Occipital lobe (tissue), 3 donors: ENCODE measurements at places on chromosomes 1 and 21.

- no peak for DNase-seq
Observed at GRCh38 chr1:236214761-236215160, 67.0 kb downstream of the ERO1B start.

DNA sequence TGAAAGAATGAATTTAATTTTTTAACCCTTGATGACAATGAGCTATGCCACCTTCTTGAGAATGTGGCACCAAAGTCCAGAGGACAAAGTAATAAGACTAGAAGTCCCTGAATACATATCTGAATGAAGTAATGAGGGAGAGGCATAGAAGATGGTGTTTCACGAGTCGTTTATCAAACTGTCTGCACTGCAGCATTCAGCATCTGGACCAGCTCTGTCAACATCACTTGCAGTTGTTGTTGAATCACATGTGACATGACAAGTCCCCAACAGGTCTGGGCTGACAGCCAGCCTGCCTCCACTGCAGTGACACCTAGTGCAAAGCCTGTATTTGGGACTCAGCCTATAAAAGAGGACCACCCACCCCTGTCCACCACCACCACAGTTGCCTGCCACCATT, 17.3 kb upstream of the GALNT2 start:
- DNase-seq, result no peak

DNA sequence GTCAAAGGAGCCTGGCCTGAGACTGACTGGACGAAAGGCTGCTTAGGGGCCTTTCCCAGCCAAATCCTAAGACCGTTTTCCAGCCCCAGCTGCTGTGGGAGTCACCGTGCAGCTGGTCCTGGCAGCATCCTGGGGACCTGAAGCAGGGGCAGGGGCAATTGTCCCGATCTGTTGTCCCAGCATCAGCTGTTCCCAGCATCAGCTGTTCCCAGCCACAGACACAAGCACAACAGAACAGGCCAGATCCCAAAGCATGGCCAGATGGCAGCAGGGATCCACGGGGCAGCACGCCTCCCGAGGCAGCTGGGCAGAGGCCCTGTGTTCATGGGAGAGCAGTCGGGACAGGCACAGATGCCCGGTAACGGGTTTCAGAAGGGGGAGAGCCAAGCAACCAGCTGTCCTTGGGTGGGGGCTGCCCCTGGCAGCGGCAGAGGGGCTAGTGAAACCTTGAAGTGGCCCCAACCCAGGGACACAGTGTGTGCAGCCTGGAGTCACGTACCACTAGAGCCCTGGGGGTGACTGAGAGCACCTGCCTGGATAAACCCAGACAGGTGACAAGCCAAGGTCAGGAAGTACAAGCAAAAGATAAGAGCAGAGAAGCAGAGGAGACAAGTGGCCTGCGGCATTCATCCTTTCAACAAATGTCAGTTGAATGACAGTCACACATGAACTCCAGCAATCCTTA, 13.3 kb downstream of the CELA2B start:
- DNase-seq, result no peak

DNA sequence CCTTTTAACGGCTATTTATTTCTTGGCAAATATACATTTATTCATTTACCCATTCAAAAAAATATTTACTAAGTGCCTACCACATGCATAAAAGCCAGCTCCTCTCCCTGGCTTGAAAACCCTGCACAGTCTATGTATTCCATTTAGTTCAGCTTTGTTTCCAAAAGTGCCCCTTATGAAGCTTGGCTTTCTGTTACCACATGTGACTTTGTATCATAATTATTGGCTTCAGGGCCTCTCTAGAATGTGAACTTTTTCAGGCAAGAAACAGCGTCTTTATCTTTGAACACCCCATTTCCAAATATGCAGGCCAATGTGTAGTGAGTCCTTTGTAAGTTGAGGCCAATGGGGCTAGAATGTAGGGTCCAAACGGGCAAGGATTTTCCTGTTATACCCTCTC, 69.4 kb downstream of the CACHD1 start:
- DNase-seq, result no peak

- no peak for DNase-seq
Observed at GRCh38 chr21:26572702-26573381, at the start of gene CYYR1. Gene CYYR1 (minus strand): TSS chr21:26573286. CDS start chr21:26572940, 346 bp downstream.

- DNase-seq, result no peak
Observed at GRCh38 chr1:212760126-212760823, 31.3 kb downstream of the NSL1 start.

- peak; percentile 55 for DNase-seq
Observed at GRCh38 chr21:38804789-38805327, 871 bp upstream of the ETS2 start.

DNA sequence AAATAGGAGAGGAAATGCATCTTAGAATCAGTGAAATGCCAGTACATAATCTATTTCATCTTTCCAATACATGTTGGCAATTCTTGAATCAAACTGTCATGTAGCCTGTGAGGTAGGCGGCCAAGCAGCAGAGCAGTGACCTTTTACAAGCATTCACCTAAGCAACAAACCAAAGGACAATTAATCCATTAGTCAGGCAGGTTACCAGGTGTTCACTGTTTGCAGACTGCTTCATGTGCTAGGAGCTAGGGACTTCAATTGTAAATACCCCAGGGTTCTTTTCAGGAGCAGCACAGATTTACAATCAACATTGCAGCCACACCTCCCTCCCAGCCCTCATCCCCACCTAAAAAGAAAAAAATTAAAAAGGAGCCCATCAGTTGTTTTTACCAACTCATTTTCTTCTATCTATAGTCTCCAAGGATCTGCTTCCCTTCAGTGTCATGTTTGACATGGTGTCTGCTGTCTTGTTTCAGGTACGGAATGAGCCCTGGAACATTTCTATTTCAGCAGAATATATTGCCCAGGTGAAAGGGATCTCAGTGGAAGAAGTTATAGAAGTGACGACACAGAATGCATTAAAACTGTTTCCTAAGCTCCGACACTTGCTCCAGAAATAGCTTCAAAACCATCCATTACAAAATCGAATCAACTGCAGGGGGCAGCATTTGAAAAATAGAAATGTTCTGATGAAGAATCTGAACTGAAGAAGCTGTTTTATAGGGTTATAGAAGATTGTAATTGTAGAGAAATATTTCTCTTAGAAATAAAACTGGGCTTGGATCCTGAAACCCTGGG, 23.0 kb downstream of the TATDN3 start:
- DNase-seq, result no peak

GRCh38 chr1:31483012-31483946, 70.3 kb downstream of the SERINC2 start:
- DNase-seq, result no peak

DNA sequence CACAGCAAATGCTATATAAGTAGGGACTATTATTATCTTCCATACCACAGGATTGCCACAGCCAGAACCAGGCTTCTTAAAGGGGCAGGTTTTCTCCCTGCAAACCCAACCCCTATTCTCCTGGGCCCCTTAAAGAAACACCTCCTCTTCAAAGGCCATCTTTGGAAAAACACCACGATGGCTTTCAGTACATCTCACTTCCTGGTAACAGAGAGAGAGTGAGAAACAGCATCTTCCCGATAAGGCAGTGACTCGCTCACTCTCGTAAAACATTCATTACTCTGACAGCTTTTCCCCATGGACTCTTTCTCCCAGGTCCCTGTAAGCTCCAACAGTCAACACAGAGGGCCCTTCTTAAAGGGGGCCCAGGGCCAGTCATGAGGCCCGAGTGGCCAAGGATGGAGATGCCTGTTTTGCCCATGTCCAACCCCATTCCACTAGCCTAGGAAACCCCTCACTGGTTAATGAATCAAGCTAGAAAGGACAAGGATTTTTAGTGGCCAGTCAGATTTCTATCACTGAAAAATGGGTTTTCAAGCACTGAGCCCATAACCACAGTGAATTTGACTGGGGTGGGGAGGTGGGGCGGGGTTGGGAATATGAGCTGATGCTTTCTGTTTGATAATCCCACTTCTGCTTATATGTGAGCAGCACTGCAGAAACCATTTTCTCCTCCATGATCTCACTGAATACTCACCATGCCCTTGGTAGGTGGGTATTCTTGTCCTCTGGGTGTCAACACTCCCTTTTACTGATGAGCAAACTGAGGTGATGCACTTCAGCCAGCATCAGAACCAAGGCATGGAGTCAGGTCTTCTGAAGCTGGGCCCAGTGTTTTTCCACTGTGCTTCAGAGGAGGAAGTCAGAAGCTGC, 3.6 kb upstream of the NAV1 start:
- DNase-seq, result no peak

- DNase-seq, result no peak
Observed at GRCh38 chr1:38577937-38578270, 281.7 kb downstream of the RRAGC start.

DNA sequence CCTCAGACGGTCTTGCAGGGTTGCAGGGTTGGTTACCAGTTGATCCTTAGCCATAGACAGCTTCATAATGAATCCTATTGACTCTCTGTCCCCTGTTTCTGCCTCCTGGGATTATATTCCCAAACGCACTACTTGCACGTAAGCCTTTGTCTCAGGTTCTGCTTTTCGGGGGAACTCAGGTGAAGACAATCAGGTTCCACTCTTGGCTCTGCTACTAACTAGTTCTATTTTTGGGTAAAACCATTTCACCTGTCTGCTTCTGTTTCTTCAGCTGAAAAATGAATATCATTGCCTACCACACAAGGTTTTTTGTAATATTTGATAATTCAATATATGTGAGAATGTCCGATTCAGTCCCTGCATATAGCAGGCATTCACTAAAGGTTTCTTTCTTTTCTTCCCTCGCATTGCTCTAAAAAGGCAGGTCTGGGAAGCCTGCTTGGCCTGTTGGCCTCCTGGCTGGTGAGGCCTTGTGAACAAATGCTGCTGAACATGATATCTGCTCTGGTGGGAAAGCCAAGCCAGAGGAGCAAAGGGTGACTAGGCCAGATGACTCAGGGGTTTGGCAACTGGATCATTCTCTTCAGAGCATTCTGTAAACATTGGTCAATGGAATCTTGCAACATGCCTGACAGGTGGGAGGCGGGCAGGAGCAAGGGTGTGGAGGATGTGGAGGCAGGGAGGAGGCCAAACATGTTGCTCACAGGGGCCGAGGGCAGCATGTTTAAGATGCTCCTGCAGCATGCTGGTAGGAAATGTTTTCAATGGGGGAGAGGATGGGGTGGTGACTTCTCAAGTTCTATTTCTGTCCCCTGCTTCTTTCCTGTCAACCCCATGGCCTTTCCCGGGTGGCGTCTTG, 23.8 kb downstream of the IER5 start:
- no peak for DNase-seq

- no peak for DNase-seq
Observed at GRCh38 chr1:164783778-164784555, 225.0 kb downstream of the PBX1 start.

DNA sequence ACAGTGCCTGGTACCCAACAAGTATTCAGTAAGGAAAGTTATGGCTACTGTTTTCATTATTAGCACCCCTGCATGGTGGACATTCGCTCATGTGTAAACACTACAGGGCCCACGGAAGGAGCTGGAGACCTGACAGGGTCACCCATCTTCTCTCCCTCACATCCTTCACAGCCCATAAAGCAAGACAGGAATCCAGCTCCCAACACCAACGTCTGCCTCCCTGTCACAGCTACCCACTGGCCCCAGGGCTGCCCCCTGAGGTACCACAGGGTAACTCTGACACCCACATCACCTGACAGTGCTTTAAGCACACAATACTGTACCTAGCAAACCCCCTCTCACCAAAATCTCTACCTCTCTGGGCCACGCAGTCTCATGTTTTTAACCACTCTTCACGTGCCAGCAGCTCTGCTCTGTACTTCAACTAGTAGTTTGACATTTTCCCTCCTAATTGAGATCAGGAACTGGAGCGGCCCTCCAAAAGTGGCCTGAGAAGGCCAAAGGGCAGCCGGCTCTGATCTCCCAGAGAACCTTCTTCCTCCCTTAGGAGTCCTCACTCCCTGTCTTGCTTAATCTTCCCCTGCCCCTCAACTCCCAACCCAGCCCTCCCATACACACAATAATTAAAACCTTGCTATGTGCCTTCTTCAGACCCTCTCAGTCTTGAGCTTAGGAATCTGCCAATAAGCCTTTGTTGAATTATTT, 76.8 kb downstream of the CD34 start:
- DNase-seq, result no peak

DNA sequence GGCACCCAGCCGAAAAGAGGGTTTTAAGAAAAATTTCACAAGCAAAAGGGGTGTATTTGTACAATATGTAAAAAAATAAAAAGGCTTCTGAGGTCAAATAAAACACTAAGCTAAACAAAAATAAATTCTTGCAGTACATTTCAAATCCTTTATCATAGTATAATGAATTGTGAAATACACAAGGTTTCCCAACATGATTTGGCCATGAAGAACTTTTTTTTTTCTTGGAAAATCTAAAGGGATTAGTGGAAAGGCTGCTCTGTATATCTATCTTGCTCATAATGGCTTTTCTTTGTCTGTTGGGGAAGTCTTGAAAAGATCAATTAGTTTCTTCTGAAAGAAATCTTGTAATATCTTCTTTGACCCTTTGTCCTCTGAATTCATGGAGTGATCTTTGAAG, 593.4 kb downstream of the PLPP3 start:
- DNase-seq, result no peak

- no peak for DNase-seq
Observed at GRCh38 chr1:184472136-184472535, 85.3 kb downstream of the C1orf21 start.

- no peak for DNase-seq
Observed at GRCh38 chr1:13492711-13493110, 21.1 kb downstream of the LRRC38 start.

DNA sequence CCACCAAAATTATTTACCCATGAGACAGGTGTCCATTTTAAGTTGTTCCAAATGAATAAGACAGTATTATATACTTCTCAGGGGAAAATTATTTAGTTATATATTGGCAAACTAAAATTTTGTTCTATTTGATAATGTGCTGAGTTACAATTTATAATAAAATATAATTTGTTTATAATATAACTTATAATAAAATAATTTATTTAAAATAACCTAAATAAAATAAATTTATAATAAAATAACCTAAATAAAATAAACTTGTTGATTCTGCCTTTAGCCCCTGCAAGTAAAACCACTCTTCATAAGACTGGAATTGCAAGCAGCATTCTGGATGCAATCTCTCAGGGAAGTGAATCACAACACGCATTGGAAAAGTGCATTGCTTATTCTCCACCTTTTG, 69.6 kb downstream of the RAVER2 start:
- DNase-seq, result no peak

DNA sequence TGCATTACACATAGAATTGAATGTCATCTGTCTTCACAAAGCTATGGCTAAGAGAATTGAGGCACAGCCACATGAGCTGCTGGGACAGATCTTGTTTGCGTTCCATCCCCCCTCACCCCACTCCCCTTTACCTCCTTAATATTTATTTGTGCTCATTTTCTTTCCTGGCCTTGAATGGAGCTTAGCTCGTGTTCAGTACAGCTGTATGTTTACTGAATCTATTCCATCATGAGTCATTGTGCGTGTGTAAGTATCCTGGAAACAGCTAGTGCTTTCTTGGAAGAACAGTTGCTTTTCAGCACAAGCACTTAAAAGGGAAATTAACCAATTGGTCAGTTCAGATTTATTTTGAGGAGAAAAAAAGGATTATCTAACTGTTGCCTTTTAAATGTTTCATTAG, 14.7 kb downstream of the PROX1 start:
- DNase-seq, result no peak

GRCh38 chr1:112625696-112626095, 6.1 kb downstream of the CAPZA1 start:
- DNase-seq, result no peak

- DNase-seq, result no peak
Observed at GRCh38 chr1:178168536-178168935, 74.6 kb downstream of the RASAL2 start.

GRCh38 chr1:240801442-240801841, 189.5 kb upstream of the GREM2 start:
- no peak for DNase-seq
